Sigmoid colon (tissue), 7 donors: ENCODE measurements at places on chromosomes 5 and 9. TPM values are rescaled to one million over a fixed set of nuclear protein-coding genes. Genes with fewer than 3 reads are reported as not detected.

DNA sequence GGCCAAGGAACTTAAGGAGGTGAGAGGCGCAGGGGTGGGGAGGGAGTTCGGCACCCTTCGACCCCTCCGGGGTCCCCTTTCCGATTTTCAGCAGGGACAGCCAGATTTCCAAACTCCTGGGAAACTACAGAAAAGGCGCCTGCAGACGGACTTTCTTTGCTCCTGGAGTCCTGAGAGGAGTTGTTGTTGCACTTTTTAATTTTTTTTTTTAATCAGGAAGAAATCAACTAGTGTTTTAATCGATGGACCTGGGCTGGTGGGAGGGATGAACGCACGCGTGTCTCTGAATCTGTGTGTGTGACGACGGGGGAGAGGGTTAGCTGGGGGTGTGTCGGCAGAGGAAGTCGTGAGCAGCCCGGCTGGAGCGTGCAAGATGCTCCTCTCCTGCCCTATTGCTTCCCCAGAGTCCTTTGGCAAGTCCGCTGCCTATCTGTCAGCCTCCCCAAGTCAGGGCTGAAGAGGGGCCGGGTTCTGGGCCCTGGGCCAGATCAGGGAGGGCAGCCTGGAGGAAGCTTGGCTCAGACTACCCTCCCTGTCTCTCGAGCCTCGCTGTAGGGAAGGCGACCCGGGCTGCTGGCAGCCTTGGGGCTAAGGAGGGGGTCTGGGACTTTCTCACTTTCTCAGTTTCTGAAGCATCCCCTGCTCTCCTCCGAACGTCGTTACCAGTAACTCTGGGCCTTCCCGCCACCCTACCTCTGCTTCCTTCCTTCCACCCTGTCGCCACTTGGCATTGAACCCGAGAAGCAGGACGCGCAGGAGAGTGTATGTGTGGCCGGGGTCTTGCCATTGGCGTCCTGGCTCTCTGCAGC is 731 bp downstream of the PRR16 start:
- peak; percentile 75 for DNase-seq
- no peaks in the 10 kb centered on the region for H3K36me3 ChIP-seq
- no peaks in the 10 kb centered on the region for H3K27me3 ChIP-seq
- peaks cover 23% of the 10 kb centered on the region for H3K4me1 ChIP-seq
- peak overlapping the region; percentile 43 for H3K4me3 ChIP-seq
- peak overlapping the region; percentile 57 for H3K27ac ChIP-seq

- H3K27me3 ChIP-seq, result no peaks in the 10 kb centered on the region
- peaks cover 42% of the 10 kb centered on the region for H3K4me1 ChIP-seq
- no peak overlapping the region for H3K4me3 ChIP-seq
Measured at GRCh38 chr9:133352635-133353340, 3.5 kb downstream of the SURF1 start.

DNA sequence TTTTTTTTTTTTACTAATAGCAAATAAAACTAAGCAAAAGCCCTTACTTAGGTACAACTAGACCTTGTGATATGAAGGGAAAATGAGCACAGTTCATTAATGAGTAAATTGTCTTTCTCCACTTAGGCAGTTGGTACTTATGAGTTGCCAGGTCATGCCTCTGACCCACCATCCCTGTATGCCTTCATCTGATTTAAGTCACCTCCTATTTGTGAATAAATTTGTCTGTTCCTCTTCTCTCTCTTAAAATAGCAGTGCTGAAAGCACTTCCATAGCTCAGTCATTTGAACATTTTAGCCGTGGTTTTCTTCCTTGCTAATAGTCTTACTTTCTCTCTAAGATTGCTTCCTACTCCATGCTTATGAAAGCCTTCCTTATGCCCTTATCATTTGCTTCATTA is 61.4 kb downstream of the SLC44A1 start:
- no peak overlapping the region for H3K4me3 ChIP-seq
- H3K27me3 ChIP-seq, result no peaks in the 10 kb centered on the region
- DNase-seq, result no peak
- H3K4me1 ChIP-seq, result no peaks in the 10 kb centered on the region
- H3K27ac ChIP-seq, result no peak overlapping the region
- H3K36me3 ChIP-seq, result no peaks in the 10 kb centered on the region

GRCh38 chr9:130041648-130042405 is 1.2 kb downstream of the FNBP1 start:
- H3K4me3 ChIP-seq, result peak overlapping the region; percentile 74
- DNase-seq, result peak; percentile 74
- H3K4me1 ChIP-seq, result peaks cover 66% of the 10 kb centered on the region
- H3K27ac ChIP-seq, result peak overlapping the region; percentile 99
- H3K27me3 ChIP-seq, result no peaks in the 10 kb centered on the region

DNA sequence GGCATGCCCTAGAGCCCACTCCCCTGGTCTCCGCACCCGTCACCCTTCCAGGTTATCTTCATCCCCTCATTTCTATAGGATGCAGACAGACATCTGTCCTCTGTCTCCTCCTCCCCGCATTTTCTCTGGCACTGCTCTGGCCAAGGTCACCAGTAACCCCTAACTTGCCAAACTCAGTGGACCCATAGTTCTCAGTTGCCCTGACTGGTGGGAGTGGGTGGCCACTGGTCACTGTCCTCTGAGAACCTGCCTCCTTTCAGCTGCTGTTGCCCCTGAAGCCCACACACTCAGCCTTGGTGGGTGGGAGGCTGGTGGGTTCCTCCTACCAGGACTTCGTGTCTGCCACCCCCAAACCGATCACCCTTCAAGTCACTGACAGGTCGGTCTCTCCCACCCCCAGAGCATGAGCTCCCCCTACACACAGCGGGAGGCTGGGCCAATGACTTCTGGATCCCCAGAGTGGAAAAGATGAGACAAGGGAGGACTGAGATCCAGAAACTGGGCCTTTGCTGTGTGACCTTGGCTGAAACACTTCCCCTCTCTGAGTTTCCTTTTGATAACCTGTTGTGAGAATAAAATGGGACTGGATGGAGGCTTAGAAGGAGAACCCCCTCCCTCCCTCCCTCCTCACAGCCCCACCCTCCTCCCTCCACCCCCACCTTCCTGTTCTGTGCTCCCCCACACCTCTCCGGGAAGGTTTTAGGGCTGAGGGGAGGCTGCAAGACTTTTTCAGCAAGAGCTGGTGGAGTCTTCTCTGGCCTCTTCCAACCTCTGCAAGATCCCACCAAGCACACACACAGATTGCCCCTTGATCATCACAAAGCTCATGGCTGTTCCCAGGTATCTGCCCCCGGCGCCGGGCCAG is 2.4 kb upstream of the DBN1 start:
- H3K27ac ChIP-seq, result peak overlapping the region; percentile 95
- DNase-seq, result no peak
- H3K4me3 ChIP-seq, result no peak overlapping the region
- H3K36me3 ChIP-seq, result no peaks in the 10 kb centered on the region
- H3K4me1 ChIP-seq, result peaks cover 91% of the 10 kb centered on the region

DNA sequence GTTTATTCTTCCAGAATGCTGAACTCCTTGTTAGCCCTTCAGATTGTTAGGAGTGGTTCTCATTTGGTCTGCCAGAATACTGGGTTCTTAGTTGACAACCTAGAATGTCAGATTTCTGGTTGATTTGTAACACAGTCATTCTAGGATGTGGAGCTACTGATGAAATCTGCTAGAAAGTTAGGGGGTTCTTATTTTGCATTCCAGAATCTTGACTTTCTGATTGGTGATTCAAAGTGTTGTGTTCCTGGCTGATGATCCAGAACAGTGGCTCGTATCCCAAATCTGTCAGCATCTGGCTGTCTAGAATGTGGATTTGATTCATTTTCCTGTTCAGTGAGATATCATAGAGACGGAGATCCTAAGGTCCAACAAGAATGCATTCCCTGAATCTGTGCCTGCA is 21.9 kb downstream of the PTGS1 start:
- H3K27me3 ChIP-seq, result no peaks in the 10 kb centered on the region
- no peak overlapping the region for H3K4me3 ChIP-seq
- peak overlapping the region; percentile 85 for H3K27ac ChIP-seq
- peaks cover 53% of the 10 kb centered on the region for H3K4me1 ChIP-seq

DNA sequence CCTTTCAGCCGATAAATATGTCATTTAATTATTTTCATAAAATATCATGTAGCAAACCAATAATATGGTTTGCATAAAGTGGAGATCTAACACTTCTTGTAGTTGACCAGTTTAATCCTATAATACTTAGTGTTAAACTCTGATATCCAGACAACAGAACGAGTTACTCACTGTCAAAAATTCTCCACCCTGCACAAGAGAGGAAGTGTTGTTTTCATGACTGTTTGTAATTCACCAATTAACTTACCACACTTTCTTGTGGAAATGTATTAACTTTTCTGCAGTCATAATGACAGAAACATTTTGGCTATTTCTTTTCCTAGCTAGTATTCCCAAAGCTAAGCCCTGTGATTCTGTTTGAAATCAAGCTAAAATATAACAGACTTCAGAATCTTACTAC is 555.3 kb upstream of the FTMT start:
- H3K4me3 ChIP-seq, result no peak overlapping the region
- H3K36me3 ChIP-seq, result no peaks in the 10 kb centered on the region
- no peaks in the 10 kb centered on the region for H3K27me3 ChIP-seq
- no peaks in the 10 kb centered on the region for H3K4me1 ChIP-seq
- no peak for DNase-seq

DNA sequence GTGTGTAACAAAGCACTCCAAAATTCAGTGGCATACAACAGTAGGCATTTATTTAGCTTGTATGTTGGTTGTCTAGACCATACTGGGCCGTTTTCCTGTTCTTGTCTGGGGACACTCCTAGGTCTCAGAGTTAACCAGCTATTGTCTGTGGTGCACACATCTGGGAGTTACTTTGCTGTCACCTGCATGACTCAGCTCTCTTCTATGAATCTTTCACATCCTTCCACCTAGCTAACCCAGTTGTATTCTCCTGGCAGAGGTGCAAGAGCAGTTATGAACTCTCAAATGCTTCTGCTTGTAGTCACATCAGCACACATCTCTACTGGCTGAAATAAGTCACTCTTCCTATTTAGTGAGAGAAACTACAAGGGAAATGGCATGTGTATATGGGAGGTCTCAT is 138.1 kb downstream of the BAAT start:
- no peaks in the 10 kb centered on the region for H3K36me3 ChIP-seq
- no peak overlapping the region for H3K4me3 ChIP-seq
- H3K27ac ChIP-seq, result no peak overlapping the region
- H3K27me3 ChIP-seq, result no peaks in the 10 kb centered on the region

DNA sequence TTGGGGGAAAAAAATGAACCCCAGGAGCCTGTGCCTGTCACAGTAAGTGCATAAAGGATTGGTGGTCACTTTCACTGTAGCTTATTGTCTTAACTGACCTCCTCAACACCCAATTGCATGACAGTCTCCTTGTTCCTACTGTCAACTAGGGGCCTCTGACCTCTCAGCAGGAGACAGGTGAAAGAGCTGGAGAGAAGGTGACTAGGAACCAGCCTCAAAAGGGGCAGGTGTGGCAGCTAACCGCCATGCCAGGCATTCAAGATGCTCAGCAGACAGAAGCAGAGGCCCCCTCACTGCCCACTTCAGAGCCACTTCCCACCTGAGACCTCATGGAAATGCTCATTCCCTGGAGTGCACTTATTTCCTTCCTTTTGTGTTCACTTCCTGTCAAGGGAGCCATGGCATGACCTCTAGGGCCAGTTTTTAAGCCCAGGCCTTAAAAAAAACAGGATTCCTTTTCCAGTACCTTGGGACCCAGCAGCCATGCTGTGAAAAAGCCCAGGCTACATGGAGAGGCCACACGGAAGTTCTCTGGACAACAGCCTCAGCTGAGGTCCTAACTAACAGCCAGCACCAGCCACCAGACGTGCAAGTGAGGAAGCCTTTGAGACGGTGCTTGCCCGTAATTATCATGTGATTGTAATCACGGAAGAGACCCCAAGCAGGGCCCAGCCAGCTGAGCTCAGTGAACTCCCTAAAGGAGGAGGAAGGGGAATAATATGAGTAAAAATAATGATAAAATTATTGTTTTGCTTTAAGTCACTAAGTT is 74.9 kb downstream of the NSUN2 start:
- no peak overlapping the region for H3K27ac ChIP-seq
- no peak for DNase-seq
- no peaks in the 10 kb centered on the region for H3K4me1 ChIP-seq
- H3K36me3 ChIP-seq, result no peaks in the 10 kb centered on the region
- H3K27me3 ChIP-seq, result no peaks in the 10 kb centered on the region
- no peak overlapping the region for H3K4me3 ChIP-seq

- H3K36me3 ChIP-seq, result no peaks in the 10 kb centered on the region
- H3K4me1 ChIP-seq, result peaks cover 14% of the 10 kb centered on the region
- peak overlapping the region; percentile 5 for H3K27ac ChIP-seq
Measured at GRCh38 chr9:18542837-18543405, 69.0 kb downstream of the ADAMTSL1 start.

GRCh38 chr5:136086783-136087566 is 45.7 kb upstream of the SMAD5 start:
- H3K36me3 ChIP-seq, result no peaks in the 10 kb centered on the region
- H3K27ac ChIP-seq, result peak overlapping the region; percentile 74
- DNase-seq, result no peak

DNA sequence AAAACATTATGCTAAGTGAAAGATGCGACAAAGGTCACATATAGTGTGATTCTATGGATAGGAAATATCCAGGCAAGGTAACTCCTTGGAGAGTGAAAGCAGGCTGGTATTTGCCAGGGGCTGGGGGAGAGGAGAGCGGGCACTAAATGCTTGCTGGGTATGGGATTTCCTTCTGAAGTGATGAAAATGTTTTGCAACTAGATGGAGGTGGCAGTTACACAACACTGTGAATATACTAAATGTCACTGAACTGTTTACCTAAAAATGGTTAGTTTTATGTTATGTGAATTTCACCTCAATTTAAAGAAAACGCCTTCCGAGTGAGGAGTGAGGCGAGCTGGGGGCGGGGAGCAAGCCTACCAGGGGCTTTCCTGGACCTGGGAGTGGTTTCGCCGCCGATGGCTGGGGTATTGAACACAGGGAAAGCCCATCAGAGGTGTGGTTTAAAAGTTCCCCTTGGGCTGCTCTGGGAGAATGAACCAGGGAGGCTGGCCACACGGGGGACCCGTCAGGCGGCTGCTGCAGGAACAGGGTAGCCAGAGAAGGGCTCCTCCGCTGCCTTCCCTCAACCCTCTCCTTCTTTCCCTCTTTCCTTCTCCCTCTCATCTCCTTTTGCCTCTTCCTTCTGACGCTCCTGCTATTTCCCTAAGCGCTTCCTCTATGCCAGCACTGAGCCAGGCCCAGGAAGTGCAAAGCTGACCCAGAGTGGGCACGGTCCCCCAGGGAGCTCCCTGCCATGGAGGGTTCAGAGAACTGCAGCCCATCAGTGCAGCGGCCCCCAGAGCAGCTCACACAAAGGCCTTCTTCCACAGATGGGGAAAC is 4.9 kb downstream of the AKNA start:
- peak; percentile 72 for DNase-seq
- H3K27ac ChIP-seq, result peak overlapping the region; percentile 84
- peaks cover 30% of the 10 kb centered on the region for H3K36me3 ChIP-seq
- H3K4me3 ChIP-seq, result no peak overlapping the region

- peak overlapping the region; percentile 20 for H3K27ac ChIP-seq
- peaks cover 10% of the 10 kb centered on the region for H3K4me1 ChIP-seq
- no peak for DNase-seq
Measured at GRCh38 chr9:2231829-2232228, 216.7 kb downstream of the SMARCA2 start.

SPINK1 gene
- total RNA-seq, result not detected

PPP3R2 gene
- total RNA-seq, result not detected

ANKDD1B gene
- 0.66 TPM for total RNA-seq

MARCOL gene
- 1.8 TPM for total RNA-seq

IL33 gene
- total RNA-seq, result 38.3 TPM

SLCO6A1 gene
- total RNA-seq, result not detected
